ENCODE measurements at places on chromosomes 4 and X.

- DNase-seq: no peak
Measured at GRCh38 chr4:98937986-98938720, 9.2 kb upstream of the EIF4E start.

- DNase-seq: no peak
Measured at GRCh38 chrX:48569958-48570357, 4.3 kb upstream of the RBM3 start.

- no peak for DNase-seq
Measured at GRCh38 chrX:71367396-71367795, 1.2 kb downstream of the TAF1 start.

DNA sequence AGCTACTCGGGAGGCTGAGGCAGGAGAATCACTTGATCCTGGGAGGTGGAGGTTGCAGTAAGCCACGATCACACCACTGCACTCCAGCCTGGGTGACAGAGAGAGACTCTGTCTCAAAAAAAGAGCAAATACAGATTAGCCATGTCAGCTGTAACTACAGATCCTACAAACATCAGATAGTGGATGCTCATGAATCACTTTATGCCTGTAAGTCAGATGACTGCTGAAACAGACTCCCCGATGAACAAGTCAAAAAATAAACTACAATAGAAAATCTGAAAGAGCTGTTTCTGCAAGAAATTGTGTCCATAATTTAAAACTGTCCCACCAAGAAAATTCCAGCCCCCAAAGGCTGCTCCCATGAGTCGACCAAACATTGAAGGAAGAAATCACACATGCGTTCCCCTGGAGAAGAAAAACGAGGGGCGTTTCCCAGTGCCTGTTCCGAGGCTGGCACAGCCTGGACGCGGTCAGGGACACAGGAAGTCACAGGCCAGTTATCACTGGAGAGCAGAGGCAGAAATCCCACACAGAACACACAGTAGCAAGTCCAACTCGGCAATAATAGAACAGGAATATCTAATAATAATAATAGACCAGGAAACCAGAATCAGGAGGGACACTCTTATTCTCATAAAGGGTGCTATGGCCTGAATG lies 30.0 kb upstream of the GTPBP6 start:
- DNase-seq: no peak

GRCh38 chr4:119659576-119659975 lies 31.0 kb upstream of the PDE5A start:
- peak; percentile 2 for DNase-seq

- no peak for DNase-seq
Measured at GRCh38 chr4:5198656-5199541, 147.6 kb downstream of the STK32B start.

- DNase-seq: no peak
Measured at GRCh38 chrX:69067841-69068240, 97.4 kb downstream of the PJA1 start.

- peak; percentile 7 for DNase-seq
Measured at GRCh38 chr4:142925161-142925560, 79.1 kb upstream of the INPP4B start.

- no peak for DNase-seq
Measured at GRCh38 chr4:4771160-4771559, 88.3 kb upstream of the MSX1 start.

DNA sequence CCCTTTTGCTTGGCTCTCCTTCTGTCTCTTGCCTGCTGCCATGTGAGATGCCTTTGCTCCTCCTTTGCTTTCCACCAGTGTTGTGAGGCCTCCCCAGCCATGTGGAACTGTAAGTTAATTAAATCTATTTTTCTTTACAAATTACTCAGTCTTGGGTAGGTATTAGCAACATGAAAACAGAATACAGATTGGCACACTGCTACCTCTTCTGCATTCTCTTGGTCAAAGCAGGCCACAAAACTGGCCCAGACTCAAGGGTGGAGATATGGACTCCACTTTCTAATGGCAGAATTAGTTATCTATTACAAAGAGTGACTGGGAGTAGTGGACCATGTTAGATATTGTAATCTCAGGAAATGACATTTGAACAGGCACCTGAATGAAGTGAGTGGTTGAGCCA lies 21.5 kb upstream of the CCDC149 start:
- no peak for DNase-seq

- no peak for DNase-seq
Measured at GRCh38 chr4:96352051-96352517, 512.2 kb downstream of the PDHA2 start.

GRCh38 chr4:8765631-8766590 lies 105.7 kb downstream of the HMX1 start:
- no peak for DNase-seq

- DNase-seq: no peak
Measured at GRCh38 chr4:145845118-145845517, 93.5 kb downstream of the ZNF827 start.

DNA sequence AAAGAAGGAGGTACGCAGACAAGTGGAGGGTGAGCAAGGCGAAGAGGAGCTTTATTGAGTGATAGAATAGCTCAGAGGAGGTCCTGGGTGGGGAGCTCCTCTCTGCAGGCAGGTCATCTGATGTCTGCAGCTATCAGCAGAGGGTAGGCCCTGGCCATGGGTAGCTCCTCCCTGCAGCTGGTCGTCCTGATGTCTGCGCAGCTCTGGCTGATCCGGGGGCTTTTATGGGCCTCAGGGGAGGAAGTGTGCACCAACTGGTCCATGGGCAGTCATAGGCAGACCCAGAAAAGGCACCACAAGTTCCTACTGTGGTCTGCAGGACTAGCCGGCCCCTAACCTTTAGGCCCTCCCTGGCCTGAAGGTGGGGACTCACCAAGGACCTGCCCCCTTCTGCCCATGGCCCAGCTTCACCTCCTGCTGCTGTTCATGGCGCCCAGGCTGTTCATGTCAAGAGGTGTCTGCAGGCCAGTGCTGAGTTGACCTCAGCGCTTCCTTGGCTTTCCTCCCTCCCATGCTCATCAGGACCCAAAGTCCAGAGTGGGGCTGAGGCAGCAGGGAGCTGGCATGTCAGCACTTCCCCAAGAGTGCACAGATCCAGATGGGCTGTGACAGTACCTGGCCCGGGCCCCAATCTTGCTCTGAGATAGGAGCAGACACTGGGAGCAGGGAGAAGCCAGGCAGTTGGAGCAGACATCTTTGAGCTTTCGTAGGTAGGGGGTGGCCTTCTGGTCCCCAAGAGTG lies 46.1 kb downstream of the ARAP2 start:
- DNase-seq: no peak

DNA sequence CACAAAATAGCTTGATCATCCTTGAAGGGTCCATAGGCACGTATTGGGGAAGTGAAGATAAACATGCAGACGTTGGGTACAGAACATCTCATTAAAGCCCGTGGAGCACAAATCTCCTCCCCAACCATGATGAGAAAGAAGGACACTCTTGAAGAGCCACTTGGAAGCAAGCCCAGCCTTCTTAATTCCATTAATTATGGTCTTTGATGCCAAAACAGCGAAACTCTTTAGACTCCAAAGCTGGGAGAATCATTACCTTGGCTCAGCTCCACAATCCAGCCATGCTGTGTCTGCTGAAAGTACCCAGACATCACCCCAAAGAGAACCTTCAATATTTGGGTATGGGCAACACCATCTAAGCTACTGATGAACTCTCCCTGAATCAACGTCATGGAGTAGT lies 169.0 kb upstream of the MBNL3 start:
- no peak for DNase-seq

- DNase-seq: no peak
Measured at GRCh38 chr4:1494416-1495315, 88.4 kb upstream of the NKX1-1 start.

DNA sequence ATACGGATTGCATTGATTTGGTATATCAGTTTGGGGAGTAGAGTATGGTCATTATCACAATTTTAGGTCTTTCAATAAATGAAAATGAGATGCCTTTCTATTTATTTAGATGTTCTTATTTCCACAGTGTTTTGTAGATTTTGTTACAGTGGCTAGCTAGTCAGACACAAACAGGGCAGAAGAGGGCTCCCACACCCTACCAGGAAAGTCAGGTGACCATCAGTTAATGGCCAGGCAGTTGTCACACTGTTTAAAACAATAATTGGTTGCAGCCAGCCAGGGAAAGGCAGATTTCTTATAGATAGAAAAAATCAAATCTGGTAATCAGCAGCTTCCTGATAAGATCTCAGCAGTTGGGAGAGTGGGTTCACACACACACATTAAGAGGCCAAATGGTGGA lies 57.2 kb downstream of the UGT2B17 start:
- DNase-seq: no peak

GRCh38 chrX:150736475-150736874 lies 43.3 kb downstream of the MTMR1 start:
- no peak for DNase-seq

DNA sequence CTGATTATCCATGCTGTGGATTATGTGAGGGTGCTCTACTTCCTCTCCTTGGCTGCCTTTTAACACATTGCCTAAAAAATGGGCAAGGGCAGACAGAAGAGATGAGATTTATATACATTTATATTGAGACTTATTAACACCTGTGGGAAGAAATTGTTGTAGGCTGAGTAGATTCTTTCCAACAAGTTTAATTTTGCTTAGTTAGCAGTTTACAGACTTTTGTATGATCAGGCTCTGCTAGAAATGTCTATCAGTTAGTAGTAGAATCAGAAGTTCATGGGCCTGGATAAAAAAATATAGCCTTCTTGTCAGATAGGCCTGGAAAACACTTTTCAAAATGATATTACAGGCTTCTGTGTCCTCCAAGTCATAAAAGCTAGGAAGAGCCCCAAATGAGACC lies 111.3 kb upstream of the LEF1 start:
- no peak for DNase-seq

DNA sequence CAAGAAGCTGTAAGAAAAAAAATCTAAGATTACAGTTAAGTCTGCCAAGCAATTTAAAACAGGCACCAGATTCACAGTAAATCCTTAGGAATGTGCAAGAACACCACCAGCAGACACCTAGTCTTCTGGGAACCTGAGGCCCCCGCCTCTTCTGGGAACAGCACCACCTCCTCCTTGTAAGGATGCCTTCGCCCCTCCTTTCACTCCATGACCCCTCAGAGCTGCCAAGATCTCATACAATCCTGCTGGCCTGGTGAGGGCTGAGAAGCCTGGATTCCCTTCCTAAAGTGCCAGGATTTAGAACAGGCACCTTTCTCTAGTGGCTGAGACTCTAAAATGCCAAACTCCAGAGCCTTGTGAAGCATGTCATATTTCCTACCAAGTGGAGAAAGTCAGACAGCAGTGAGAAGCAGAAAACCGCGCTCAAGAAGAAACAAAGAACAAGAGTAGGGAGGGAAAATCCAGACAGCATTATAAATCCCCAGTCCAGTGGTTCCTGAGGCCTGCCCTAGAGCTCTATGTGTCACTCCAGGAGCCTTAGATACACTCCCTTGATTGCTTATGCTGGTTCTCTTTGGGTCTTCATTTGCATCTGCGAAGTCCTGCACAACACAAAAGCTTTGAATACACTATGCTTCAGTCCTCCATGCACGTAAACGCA lies 166.4 kb downstream of the TSPAN5 start:
- peak; percentile 56 for DNase-seq

DNA sequence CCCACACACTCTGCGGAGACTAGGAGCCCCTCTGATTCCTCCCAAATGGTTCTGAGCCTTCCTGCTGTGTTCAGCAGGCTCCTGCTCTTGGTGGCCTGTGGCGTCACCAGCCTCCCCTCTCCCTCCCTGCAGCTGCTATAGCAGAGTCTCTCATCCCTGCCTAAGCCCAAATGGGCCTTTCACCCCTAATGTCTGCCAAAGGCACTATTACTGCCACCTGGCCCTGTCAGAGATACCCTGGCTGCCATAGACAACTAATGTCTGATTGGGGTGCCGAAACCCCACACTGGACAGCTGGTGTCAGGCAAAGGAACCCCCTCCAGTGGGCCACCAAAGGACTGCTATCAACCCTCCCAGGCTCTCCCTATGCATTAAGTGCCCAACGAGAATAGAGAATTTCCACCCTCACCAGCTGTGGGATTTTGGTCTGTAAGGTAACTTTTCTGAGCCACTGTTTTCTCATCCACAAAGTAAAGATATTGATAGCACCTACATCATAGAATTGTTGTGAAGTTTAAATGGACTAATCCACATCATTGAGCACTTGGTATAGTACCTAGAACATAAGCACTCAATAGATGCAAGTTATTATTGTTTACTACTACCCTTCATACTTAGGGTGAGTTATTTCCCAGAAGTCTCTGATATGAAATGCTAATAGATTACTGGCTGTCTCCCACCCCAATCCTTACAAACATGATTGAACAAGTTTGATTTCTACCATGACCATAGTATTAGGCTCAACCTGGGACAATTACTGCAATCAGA lies 421.3 kb downstream of the MID1IP1 start:
- no peak for DNase-seq

DNA sequence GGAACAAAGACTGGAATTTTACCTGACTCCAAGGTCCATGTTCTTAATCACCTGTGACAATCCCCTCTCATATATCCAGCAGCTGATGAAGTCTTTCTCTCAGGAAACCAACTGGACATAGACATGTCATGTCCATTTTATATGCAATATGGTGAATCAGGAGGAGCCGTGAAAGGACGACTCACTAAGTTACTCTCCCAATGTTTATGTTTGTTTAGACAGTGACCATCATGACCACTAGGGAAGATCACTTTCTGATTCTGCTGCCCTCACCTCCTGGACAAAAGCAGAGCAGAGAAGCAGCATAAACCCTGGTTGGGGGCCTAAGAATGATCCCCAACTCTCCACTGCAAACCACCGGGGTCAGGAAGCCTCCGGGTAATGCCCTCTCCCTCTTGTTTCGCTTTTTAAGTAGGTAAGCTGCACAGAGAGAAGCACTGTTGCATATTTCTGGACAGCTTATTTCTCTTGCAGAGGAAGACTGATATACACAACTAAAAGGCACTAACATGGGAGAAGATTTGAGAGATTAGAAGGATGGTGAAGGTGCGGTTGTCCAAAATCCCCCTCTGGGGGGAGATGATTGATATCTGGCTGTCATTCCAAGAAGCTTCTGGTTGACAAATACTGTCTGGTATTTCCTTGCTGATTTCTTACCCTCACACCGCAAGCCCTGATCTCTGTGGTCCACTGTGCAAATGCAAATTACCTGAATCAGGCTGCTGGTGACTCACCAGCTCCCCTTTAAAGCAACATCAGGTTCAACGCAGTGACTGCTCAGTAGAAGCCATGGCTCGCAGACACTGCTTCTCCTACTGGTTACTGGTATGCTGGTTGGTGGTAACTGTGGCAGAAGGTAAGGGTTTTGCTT lies at the start of gene ODAPH:
Gene ODAPH, plus strand, starts transcription at position 773 of the 871 bp plus-strand sequence. Its CDS starts 17 bp downstream, at position 790.
- DNase-seq: no peak

DNA sequence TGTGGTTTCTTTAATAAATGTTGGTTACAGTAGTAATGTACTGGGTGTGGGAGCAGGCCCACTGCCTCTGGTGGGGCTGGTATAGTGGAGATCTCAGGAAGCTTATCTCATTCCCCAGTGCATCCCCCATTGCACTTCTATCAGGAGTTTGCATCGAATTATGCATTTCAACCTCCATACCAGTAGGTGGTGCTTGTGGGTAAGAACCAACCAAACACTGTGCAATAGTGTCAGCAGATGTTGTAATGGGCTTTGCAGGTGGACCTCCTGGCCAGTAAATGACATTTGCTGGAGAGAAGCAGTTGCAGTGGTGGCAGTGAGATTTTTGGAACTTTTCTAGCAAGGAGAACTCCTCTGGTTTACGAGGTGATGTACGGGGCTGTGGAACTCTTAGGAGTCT lies 150.6 kb downstream of the POU3F4 start:
- no peak for DNase-seq

Data from fibroblast of gingiva (primary cell).